ENCODE measurements at places on chromosomes 1 and 21. TPM values are rescaled to one million over a fixed set of nuclear protein-coding genes. Genes with fewer than 3 reads are reported as not detected.

DNA sequence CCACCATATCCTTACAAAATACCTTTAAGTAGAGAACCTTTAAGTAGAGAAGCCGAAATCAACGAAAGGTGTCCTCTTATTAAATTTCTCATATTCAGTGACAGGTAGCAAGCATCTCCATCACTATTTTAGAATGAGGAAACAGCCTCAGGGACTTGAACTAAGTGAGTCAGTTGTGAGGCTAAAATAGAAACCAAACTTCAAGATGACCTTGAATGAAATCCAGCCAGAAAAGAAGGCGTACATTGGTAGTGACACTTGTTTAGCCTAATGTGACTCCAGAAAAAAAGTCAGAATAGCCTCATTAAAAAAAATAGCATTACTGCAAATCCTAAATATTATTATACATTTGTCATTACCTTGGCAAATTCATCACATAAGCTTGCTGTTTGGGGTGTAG lies 20.1 kb downstream of the RGS8 start:
- no peak overlapping the region for H3K4me3 ChIP-seq
- no peak overlapping the region for H3K27ac ChIP-seq
- no peaks in the 10 kb centered on the region for H3K36me3 ChIP-seq
- no peak for DNase-seq
- H3K4me1 ChIP-seq, result no peaks in the 10 kb centered on the region
- H3K27me3 ChIP-seq, result no peaks in the 10 kb centered on the region

GRCh38 chr21:31201144-31201543 lies 142.9 kb downstream of the TIAM1 start:
- no peaks in the 10 kb centered on the region for H3K27me3 ChIP-seq
- no peak overlapping the region for H3K27ac ChIP-seq
- H3K4me3 ChIP-seq, result no peak overlapping the region
- DNase-seq, result peak; percentile 35
- peaks cover 4% of the 10 kb centered on the region for H3K36me3 ChIP-seq
- H3K4me1 ChIP-seq, result peaks cover 9% of the 10 kb centered on the region

- H3K4me3 ChIP-seq, result no peak overlapping the region
- DNase-seq, result no peak
- H3K4me1 ChIP-seq, result peaks cover 13% of the 10 kb centered on the region
- H3K36me3 ChIP-seq, result peaks cover 3% of the 10 kb centered on the region
Measured at GRCh38 chr1:64581135-64581842, 111.4 kb downstream of the CACHD1 start.

GRCh38 chr21:37899146-37899545 lies 17.1 kb downstream of the KCNJ6 start:
- no peak overlapping the region for H3K4me3 ChIP-seq
- no peaks in the 10 kb centered on the region for H3K36me3 ChIP-seq
- no peak overlapping the region for H3K27ac ChIP-seq
- H3K27me3 ChIP-seq, result no peaks in the 10 kb centered on the region
- no peaks in the 10 kb centered on the region for H3K4me1 ChIP-seq

DNA sequence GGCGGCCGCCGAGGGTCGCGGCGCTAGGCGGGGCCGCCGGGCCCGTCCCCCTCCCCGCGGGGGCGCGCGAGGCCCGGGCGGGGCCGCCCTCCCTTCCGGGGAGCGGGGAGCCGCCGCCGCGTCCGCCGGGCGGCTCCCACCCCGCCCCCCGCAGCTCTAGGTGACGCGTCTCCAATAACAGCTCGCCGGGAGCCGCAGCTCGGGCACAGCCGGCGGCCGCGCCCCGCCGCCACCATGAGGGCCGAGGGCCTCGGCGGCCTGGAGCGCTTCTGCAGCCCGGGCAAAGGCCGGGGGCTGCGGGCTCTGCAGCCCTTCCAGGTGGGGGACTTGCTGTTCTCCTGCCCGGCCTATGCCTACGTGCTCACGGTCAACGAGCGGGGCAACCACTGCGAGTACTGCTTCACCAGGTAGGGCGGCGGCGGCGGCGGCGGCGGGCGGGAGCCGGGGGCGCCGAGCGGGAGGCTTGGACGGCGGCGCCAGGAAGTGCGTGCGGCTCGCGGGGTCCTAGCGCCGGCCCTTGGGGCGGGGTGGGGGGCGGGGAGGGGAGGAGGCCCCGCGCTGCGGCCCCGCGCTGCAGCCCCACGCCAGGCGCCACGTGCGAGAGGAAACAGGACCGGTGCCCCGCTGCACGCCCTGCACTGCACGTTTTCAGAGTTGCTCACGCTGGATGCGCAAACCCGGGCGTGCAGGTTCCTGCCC lies at the start of gene SMYD2:
TSS of gene SMYD2 (plus strand) at position 139 of the 699 bp plus-strand sequence. CDS start at position 235, 96 bp downstream.
- H3K36me3 ChIP-seq, result no peaks in the 10 kb centered on the region
- H3K4me3 ChIP-seq, result peak within 1 kb of the TSS; percentile 89
- H3K27ac ChIP-seq, result peak within 1 kb of the TSS; percentile 98
- DNase-seq, result peak; percentile 78

DNA sequence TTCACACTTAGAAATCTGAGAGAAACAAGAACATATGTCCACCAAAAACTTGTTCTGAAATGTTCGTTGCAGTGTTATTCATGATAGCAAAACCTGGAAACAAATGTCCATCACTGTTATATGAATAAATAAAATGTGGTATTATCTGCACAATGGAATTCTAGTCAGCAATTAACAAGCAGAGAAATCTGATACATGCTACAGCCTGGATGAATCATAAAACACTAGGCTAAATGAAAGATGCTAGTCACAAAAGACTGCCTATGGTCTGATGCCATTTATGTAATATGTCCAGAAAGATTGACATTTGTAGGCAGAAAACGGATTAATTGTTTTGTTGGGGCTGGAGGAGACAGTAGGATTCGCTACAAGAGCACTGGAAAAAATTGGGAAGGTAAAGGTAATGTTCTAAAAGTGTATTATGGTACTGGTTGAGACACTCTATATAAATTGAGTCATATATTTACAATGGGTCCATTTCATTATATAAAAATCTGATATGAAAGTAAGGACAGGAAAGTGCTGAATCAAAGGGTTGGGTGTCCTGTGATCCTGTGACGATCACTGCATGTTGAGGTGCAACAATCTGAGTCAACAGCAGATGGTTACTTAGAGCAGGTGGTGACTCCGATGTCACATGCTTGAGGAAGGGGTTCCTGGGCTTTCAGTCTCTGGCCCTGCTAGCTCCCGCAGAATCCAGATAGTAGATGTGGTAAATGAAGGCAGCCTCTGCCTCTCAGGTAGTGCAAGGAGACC lies 102.1 kb upstream of the NBPF4 start:
- H3K4me3 ChIP-seq, result no peak overlapping the region
- H3K36me3 ChIP-seq, result no peaks in the 10 kb centered on the region
- H3K27me3 ChIP-seq, result no peaks in the 10 kb centered on the region

GRCh38 chr1:189431447-189431846 lies 1046.2 kb downstream of the BRINP3 start:
- H3K4me3 ChIP-seq, result no peak overlapping the region
- H3K4me1 ChIP-seq, result no peaks in the 10 kb centered on the region
- no peaks in the 10 kb centered on the region for H3K27me3 ChIP-seq
- no peak overlapping the region for H3K27ac ChIP-seq

GRCh38 chr1:55694310-55694801 lies 479.2 kb upstream of the USP24 start:
- H3K27me3 ChIP-seq, result no peaks in the 10 kb centered on the region
- peak; percentile 34 for DNase-seq

DNA sequence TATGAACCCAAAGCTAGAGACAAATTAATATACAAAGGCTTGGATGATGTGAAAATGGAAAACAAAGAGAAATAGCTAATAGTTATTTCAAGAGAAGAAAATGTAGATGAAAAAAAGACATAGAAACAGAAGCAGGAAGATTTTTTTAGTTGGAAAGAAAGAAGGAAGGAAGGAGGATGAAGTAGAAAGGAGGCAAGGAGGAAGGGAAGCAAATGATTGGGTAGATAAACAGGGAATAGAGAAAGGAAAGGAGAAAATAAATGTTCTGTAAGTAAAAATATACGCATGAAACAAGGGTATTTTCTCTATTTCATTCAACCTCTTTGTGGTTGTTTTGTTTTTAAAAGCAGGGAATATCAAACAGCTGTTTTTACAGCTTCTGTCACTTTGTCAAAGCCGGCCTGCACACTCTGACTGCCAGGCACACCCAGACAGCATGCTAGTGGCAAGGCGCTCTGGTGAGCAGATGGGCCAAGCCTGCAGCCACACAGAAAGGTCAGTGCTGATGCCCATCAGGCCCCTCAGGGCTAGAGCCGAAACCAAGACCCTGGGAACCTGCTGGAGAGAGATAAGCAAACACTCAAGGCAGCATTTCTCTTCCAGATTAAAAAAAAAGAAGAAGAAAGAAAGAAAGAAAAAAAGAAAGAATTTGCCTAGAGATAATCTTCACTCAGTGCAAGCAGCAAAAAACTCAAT lies 72.9 kb upstream of the CTTNBP2NL start:
- H3K4me3 ChIP-seq, result no peak overlapping the region
- peak; percentile 26 for DNase-seq
- peaks cover 16% of the 10 kb centered on the region for H3K4me1 ChIP-seq
- no peak overlapping the region for H3K27ac ChIP-seq
- H3K27me3 ChIP-seq, result peaks cover 8% of the 10 kb centered on the region
- no peaks in the 10 kb centered on the region for H3K36me3 ChIP-seq

- no peak overlapping the region for H3K4me3 ChIP-seq
- H3K27me3 ChIP-seq, result no peaks in the 10 kb centered on the region
- no peak for DNase-seq
- H3K4me1 ChIP-seq, result peaks cover 2% of the 10 kb centered on the region
- H3K36me3 ChIP-seq, result no peaks in the 10 kb centered on the region
- peak overlapping the region; percentile 21 for H3K27ac ChIP-seq
Measured at GRCh38 chr1:168513656-168514404, 30.0 kb downstream of the XCL2 start.

GRCh38 chr1:231919886-231920285 lies 293.3 kb downstream of the DISC1 start:
- no peak overlapping the region for H3K27ac ChIP-seq
- no peaks in the 10 kb centered on the region for H3K4me1 ChIP-seq
- no peak overlapping the region for H3K4me3 ChIP-seq
- DNase-seq, result no peak
- no peaks in the 10 kb centered on the region for H3K27me3 ChIP-seq

DNA sequence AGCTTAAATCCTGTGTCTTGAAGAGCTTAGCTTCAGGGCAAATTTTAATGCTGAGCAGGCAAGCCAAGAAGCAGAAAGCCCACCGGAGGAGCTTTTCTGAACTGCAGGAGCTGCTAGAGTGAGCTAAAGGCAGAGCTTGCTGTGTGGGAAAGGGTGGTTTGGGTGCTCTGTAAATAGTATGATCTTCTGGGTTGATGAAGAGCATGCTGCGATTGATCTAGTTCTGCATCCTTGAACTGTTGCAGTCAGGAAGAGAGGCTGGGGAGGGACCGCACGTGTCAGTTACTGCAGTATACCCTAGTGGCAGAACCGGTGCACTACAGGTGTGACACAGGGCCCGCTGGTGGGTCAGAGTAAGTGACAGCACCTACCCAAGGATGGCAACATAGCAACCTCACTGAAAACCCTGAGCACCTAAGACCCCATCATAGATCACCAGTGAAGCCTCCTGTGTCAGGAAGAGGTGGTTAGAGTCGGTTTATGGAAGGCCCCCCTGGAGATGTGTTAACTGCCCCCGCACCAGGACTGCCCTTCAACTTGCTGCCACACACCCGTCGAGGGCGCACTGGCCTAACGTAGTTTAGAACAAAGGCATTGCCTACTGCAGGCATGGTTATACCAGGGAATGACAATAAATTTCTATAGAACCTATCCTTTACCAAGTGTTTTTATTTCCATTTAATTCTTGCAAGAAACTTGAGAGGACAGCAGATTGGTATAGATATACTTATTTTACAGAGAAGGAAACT lies 146.0 kb upstream of the KIAA0040 start:
- H3K4me3 ChIP-seq, result no peak overlapping the region
- no peaks in the 10 kb centered on the region for H3K36me3 ChIP-seq
- H3K27ac ChIP-seq, result no peak overlapping the region
- DNase-seq, result no peak
- no peaks in the 10 kb centered on the region for H3K4me1 ChIP-seq

GRCh38 chr1:232204269-232204668 lies 425.7 kb downstream of the SIPA1L2 start:
- H3K4me1 ChIP-seq, result peaks cover under 1% of the 10 kb centered on the region
- no peak for DNase-seq
- H3K4me3 ChIP-seq, result no peak overlapping the region
- H3K27ac ChIP-seq, result no peak overlapping the region
- no peaks in the 10 kb centered on the region for H3K27me3 ChIP-seq

GRCh38 chr1:147542569-147542897 lies 1.2 kb downstream of the BCL9 start:
- no peaks in the 10 kb centered on the region for H3K27me3 ChIP-seq
- H3K27ac ChIP-seq, result peak overlapping the region; percentile 92
- peaks cover 24% of the 10 kb centered on the region for H3K4me1 ChIP-seq

PRKAA2 gene
- total RNA-seq, result 2.1 TPM

PLCH2 gene
- 7.9 TPM for total RNA-seq

SPATA46 gene
- total RNA-seq, result not detected

LENEP gene
- total RNA-seq, result 0.89 TPM

KDF1 gene
- total RNA-seq, result 9.3 TPM

SELP gene
- total RNA-seq, result 11.2 TPM

FAM229A gene
- 2.2 TPM for total RNA-seq

AK5 gene
- total RNA-seq, result 0.15 TPM

Measured in lung (tissue), 17 donors.